Gastroesophageal sphincter (tissue), 4 donors: ENCODE measurements at places on chromosomes 6 and 20.

DNA sequence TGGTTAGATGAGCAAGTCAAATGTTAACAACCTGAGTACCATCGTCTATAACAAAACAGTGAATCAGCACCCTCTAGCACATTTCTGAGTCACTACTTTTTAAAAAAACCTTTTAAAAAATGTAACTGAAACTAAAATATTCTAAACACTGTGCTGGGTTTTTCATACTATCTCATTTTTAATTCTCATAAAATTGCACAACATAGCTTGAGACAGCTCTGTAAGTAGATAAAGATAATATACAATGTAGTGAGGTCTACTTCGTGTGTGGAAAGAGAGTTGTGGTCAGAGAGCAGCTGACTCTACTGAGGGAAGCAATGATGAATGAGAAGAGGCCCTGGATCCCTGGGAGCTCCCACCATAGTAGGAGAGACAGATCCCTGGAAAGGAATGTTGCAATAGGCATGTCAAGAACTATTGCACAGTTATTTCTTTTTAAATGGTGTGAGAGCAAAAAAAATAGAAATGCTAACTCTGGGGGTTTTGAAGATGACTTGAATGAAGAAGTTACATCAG, 13.6 kb upstream of the CALHM6 start:
- ATAC-seq: peak; percentile 73

GRCh38 chr20:59141818-59142581, 21.6 kb upstream of the ZNF831 start:
- ATAC-seq: no peak

DNA sequence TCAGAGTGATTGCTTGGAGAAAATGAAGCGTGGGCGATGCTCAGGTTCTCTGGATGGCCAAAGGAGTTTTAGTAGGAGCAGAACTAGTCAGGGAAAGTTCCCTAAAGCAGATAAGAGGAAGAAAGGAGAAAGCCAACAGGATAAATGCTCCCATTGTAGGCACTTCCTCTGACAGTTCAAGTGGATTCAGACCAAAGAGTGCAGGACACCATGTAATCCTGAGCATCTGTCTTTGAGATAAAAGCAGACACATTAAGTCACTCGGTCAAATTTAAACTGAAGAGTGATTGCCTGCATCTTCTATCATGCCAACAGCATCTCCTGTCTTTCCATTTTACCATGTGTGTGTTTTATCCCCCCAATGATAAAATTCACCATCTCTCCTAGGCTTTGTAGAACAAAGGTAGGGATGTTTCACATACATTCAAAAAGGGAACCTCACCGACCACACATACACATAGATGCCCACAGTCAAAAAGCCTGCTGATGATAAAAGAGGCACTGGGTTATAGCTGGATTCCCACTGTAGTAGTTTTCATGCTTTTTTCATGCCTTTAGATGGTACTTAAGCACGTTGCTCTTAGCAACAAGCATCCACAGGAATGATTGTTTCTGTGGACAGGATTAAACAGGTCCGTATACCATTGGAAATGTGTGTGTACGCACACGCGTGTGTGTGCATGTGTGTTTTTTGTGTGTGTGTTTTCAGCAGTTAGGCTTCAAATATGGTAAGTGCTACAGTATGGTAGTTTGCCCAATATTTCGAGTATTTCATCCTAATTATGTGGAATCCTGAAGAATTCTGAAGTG, 7.0 kb downstream of the GRIK2 start:
- no peak for ATAC-seq

GRCh38 chr6:109373762-109374161, 8.5 kb downstream of the CD164 start:
- no peak for ATAC-seq

GRCh38 chr6:34672657-34673043, 23.9 kb downstream of the ILRUN start:
- ATAC-seq: no peak

DNA sequence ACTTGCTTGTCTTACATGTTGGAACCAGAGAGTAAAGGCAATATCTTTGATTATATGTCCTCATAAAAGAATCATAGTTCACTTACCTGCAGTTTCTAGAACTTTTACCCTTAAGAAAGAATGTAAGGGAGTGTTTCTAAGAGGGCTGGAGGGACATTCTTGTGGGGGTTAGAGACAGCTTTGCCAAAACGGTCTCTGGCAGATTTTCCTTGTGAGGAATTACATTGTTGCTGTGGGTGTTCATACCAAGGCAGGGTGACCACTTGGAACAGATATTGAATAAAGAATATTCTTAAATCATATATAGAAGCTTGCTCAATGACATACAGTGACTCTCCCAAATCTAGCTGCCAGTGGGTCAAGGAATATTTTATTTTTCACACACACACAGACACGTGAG, 517.6 kb upstream of the SOX4 start:
- no peak for ATAC-seq

DNA sequence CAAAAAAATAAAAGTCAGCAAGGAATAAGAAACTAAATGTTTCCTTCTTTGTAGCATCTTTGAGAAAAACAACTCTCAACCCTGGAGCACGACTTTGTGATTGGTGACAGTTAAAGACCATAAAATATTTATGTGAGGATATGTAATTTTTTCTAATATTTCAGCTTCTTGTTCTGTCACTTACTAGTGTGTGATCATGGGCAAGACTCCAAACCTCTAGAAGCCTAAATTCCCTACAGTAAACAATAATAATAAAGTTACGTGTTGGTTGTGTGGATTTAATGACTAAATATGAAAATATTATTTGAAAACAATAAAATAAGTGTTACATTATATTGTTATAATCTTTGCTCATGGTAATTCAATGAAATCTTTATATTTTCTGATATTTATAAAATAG, 735.6 kb upstream of the MARCKS start:
- ATAC-seq: no peak

GRCh38 chr6:137792160-137793033, 74.7 kb upstream of the TNFAIP3 start:
- ATAC-seq: no peak

DNA sequence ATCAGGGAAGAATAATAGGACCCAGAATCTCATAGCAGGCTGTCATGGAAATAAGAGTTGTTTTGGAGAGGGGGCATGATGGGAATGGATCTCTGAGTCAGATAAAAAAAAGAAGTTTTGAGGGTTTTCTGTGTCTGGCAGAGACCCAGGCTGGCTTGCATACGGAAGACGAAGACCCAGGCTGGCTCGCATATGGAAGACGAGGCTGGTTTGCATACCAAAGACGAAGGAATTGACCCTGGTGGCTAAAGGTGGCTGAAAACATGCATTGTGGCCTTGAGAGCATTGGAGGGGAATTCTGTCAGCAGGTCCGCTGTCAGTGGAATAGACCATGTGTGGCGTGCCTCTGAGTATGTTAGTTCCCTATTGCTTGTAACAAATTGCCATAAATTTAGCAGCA, 335.1 kb downstream of the BTBD3 start:
- ATAC-seq: no peak
